NCI-H1417 treated with DMSO at 0.1 percent for 48 hours (cell line): ENCODE measurements at places on chromosomes 7 and 10.
A peak's percentile ranks its signal among the peaks of the same experiment; 100 is the strongest.

- no peak for DNase-seq
Measured at GRCh38 chr10:66586897-66587679, 338.7 kb upstream of the LRRTM3 start.

DNA sequence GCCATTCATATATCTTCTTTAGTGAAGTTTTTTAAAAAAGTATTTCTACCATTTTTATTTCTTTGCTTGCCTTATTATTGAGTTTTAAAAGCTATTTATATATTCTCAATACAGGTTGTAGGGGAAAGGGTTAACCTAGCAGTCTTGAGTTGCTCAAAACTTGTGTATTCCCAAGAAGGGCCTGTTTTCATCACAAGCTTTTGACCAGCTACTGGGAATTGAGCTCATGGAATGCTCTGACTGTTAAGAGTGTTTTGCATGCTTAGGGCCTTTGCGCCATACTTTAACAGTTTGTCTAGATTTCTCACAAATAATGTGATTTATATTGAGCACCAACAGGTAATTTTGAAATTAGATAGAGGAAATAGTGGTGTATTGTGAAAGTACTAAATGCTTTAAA is 72.0 kb upstream of the CALCR start:
- DNase-seq = no peak

- DNase-seq = no peak
Measured at GRCh38 chr10:56181607-56182006, 179.5 kb downstream of the ZWINT start.

DNA sequence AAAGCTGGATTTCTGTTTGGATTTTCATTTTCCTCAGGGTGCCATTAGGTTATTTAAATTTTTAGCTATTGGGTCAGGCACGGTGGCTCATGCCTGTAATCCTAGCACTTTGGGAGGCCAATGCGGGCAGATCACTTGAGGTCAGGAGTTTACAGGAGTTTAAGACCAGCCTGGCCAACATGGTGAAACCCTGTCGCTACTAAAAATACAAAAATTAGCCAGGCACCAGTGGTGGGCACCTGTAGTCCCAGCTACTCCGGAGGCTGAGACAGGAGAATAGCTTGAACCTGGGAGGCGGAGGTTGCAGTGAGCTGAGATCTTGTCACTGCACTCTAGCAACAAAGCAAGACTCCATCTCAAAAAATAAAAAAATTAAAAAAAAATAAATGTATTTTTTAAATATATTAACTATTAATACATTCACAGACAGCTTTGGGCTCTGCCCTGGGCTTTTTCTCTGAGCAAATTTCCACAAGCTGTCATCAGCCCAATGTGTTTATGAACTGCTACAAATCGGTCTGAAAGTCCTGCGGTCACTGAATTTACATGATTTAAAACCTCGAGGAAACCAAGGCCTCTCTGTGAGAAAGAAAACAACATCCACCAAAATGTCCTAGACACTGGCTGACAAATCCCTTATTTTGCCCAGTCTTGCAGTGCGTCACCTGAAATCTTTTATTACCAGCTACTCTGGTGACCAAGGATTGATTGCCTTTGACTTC is 19.2 kb upstream of the PLEKHS1 start:
- DNase-seq = no peak

- DNase-seq = no peak
Measured at GRCh38 chr7:49151146-49151545, 226.8 kb downstream of the CDC14C start.

- DNase-seq = no peak
Measured at GRCh38 chr10:121455377-121455776, 142.9 kb downstream of the FGFR2 start.

GRCh38 chr7:131067220-131067619 is 260.5 kb upstream of the MKLN1 start:
- no peak for DNase-seq

- DNase-seq = no peak
Measured at GRCh38 chr7:7271094-7271874, 88.9 kb downstream of the C1GALT1 start.

DNA sequence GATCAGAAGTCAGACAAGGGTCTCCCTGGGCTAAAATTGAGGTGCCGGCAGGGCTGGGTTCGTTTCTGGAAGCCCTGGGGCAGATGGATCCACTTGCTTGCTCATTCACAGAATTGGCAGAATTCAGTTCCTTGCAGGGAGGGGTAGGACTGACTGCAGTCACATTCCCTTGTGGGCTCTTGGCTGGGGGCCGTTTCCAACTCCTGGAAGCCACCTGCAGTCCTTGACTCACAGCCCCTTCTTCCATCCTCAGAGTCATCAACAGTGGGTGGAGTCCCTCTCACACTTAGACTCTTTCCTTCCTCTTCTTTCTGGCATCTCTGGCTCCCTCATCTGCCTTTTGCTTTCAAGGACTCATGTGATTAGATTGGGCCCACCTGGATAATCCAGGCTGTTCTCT is 54.6 kb upstream of the NANOS1 start:
- no peak for DNase-seq

DNA sequence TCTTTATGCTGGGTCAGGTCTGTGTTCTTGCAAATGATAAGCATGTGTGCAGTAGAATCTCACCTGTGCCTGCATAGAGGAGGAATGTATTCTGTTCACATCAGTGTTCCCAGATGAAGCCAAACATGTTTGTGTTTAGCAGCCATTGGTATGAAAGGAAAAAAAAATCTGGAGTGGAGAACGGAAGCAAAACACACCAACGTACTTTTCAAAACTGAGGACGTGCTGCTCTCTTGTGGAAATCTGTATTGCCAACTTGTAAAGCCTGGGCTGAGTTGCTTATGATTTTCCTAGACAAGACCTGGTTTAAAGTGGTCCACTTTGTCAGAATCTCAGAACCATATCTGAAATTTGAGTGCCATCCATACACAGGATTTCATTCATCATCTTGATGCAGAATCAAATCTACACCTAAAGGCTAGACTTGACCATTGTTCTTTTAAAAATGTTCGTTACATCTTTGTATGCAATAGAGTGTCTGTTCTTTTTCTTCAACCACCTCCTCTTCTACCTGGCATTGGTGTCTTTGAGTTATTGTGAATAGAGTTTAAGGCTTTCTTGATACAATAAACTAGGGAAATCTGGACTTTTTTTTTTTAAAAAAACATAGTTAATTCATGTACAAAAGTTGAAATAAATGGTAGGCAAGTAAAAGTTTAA is 367.7 kb downstream of the PHF14 start:
- peak; percentile 54 for DNase-seq

DNA sequence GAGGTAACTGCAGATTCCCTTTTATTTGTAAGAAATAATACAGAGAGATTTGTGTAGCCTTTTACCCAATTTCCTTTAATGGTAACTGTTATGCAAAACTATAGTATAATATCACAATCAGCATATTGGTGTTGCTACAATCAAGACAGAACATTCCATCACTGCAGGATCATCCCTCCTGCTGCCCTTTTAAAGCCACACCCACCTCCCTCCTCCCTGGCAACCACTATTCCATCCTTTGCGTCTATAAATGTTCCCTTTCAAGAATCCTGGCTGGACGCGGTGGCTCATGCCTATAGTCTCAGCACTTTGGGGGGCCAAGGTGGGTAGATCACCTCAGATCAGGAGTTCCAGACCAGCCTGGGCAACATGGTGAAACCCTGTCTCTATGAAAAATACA is 13.2 kb downstream of the ACBD7 start:
- DNase-seq = no peak
